ENCODE measurements at places on chromosomes 3 and 15.

GRCh38 chr15:98599909-98600691, 48.2 kb upstream of the IGF1R start:
- DNase-seq: peak; percentile 16

DNA sequence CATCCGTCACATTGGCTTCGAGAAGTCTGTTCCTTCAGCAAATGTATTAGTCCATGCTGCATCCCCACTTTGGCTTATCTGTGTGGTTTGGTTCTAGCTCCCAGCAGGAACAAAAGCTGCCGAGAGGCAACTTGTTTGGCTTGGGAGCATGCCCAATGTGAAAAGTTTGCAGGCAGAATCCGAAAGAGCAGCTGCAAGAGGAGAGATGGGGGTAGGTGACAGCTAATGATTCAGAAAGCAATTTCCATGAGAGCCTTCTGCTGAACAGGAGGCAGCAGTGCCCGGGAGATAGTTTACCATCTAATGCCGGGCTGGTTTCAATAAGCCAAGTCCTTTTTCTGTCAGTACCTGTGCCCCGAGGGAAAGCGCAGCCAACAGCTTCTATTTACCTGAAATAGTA, 60.2 kb downstream of the GRM7 start:
- DNase-seq: no peak

- no peak for DNase-seq
Measured at GRCh38 chr3:19934098-19934566, at the start of gene EFHB. EFHB (minus strand) TSS chr3:19934217; CDS start chr3:19934018, 199 bp downstream.

GRCh38 chr3:62601238-62602070, 228.1 kb upstream of the FEZF2 start:
- no peak for DNase-seq

- no peak for DNase-seq
Measured at GRCh38 chr3:183410280-183410679, 18.1 kb downstream of the MCF2L2 start.

DNA sequence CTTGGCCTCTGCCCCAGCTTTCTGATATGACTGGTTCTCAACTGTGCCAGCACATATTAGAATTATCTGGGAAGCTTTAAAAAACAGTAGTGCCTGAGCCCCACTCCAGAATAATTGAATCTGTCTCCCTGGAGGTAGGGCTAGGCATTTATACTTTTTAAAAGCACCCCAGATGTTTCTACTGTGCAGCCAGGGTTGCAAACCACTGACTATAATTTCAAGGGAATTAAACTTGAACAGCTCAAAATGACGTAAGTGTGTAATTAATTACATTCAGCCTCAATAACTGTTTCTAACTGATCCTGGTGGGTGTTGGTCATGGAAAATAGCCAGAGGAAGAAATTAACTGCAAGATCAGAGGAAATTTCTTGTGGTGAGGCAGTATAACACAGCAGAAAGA, 4.4 kb upstream of the IRAK2 start:
- DNase-seq: no peak

DNA sequence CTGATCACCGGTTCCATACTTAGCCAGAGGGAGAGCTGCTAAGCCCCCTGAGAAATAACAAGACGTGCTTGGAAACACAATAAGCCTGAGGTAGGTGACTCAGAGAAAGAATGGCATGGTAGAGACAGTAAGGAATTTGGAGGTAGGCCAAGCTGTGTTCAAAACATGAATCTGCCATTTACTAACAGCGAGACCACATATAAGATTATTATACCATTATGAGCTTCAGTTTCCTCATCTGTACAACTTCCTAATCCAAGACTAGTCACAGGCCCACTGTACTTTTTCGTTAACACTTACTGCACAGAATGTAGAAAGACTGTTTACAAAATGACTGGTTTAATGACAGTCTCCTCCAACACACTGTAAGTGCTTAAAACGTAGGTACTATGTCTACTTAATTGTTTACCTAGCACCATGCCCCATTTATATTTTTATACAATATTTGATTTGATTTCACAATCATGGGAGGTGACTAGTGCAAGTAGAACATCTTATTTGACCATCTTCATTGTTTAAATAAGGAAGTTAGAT, 25.7 kb downstream of the ATOSA start:
- no peak for DNase-seq

DNA sequence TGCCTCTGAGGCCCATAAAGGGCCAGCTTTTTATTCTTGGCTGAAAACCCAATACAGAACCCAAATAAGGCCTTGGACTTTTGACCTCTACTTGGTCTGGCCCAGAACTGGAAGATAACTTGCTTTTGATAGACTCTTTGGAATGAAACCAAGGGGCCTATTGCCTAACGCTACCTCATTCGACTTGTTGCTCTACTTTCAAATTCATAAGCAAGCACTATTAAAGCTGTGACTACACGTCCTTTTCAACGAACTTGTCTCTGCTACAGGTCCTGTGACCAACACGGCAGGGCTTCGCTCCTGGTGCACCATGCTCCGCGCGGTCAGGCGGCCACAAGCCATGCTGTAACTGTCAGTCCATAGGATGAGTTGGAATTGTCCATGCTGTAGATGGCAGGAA, 385.4 kb downstream of the MFSD1 start:
- DNase-seq: no peak

- no peak for DNase-seq
Measured at GRCh38 chr3:119529883-119530282, 29.5 kb downstream of the CD80 start.

GRCh38 chr15:69497667-69498066, 45.0 kb downstream of the RPLP1 start:
- no peak for DNase-seq

DNA sequence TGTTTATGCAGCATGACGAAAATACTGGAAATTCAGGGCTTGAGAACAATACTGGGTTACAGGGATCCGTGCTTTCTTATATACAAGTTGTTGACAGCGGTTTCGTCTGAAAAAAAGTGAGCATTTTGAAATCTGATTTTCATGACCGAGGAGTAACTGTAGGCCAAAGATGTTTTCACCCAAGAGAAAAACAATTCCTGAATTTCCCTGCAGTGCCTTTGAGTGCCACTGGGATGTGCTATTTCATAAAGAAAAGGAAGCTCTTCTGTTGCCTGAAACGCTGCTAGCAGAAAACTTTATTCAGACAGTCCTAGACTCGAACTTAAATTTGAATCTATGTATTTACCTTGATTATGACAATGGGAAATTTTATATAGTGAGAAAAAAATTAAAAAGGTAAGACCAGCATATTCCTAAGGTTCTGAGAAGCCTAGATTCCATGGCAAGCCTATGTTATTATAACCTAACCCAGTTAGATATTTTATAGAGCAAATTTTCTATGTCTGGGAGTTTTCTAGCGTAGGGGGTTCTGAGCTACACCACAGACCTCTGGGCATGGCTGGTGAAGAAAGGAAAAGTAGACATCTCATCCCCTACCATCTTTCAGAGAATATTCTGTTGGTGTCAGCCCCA, 30.2 kb downstream of the KCNAB1 start:
- DNase-seq: peak; percentile 63

GRCh38 chr3:195032106-195032759, 238.7 kb downstream of the XXYLT1 start:
- no peak for DNase-seq

GRCh38 chr3:124634210-124635168, 95.8 kb upstream of the UMPS start:
- DNase-seq: no peak

GRCh38 chr3:183428447-183429211, at the start of gene MCF2L2:
MCF2L2 (minus strand) TSS chr3:183428619; CDS start chr3:183427977, 642 bp downstream.
- peak; percentile 79 for DNase-seq

- DNase-seq: no peak
Measured at GRCh38 chr3:30933478-30934207, 39.2 kb upstream of the GADL1 start.

DNA sequence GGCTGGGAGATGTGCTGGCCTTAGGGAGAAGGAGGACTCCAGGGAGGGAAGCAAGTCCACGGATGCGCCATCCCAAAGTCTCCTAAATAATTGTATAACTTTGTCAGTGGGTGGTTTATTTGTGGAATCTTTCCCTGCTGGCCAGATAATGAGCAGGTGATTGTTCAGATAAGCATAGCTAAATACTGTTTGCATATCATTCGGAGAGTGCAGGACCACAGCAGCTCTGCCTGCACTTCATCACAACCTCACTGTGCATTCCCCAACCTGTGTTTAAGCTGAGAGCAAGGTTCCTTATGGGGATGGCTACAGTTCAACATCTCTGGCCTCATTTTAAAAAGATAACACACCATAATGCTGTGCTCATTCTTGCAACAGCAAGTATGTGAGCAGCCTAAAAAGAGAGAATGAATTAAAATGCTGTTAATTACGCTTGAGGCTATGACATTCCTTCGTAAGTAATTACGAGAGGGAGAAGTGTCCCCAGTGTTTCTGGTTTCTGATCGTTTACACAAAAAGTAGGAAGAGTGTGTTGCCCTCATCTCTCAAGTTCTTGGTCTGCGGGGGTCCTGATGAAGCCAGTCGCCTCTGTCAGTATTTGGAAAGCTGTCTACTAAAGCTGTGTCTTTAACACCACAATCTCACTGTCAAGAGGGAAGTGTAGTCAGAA, 272.0 kb upstream of the RORA start:
- DNase-seq: no peak

DNA sequence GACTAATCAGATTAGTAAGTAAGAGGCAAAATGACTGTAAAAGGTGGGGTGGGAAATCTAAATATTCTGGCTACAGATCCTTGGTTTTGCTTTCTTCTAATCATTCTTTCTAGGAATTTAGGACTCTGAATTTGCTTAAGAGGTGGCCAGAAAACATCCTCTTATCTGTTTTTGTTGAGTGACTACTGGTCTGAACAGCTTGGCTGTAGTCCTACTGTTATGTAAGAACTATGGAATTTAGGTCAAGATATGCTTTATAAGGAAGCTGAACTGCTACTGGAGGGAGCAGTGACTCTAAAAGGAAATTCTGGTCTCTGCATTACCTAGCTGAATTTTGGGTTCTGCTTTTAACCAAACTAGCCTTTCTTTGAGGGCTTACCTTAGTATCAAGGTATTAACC, 33.5 kb upstream of the CSPG5 start:
- no peak for DNase-seq

GRCh38 chr15:25862472-25863110, 536 bp downstream of the ATP10A start:
- DNase-seq: peak; percentile 65

- DNase-seq: no peak
Measured at GRCh38 chr3:84039099-84039498, 919.7 kb upstream of the CADM2 start.

DNA sequence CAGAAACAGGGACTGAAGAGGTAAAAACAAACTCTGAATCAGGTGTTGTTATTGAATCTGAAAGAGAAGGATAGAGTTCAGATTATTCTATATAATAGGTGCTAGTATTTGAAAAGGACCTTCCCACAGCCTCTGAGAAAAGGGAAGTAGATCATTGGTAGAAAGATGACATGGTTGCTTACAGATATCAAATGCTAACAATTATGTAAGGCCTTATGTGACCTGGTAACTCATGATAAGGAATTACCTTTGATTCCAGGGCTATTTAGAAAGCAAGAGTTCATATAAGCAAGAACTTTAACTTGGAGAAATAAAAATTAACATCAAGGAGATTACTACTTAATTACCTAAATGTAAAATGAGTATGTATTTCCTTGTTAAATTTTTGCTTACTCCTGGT, 7.6 kb downstream of the SLC27A2 start:
- DNase-seq: no peak

- DNase-seq: no peak
Measured at GRCh38 chr3:66762916-66763693, 235.0 kb upstream of the KBTBD8 start.

DNA sequence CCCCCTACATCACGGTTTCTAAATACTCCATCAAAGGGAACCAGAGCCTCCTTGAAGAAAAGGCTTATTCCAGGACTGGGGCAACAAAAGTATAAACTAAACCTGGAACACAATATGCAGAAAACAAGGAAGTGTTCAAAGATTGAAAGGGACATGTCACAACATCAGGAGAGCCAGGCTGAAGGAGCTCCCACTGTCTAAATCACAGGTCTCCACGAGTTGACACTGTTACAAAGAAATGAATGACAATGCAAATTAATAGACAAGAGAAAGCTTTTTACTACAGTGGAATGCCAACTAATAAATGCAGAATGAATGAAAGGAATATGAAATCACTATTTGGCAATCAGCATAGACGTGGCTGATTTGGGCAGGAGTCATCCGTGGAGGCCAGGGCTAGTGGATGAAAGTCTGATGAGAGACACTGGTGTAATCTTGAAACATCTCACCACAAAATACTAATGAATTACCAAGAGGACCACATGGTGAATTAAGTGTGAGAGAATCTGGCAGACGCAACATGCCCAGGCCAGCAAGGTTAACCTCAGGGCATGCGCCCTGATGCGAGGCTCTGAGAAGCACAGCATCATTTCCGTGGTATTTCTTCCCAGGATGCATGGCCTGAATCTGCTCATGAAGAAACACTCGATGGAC, 123.8 kb upstream of the TJP1 start:
- DNase-seq: no peak

DNA sequence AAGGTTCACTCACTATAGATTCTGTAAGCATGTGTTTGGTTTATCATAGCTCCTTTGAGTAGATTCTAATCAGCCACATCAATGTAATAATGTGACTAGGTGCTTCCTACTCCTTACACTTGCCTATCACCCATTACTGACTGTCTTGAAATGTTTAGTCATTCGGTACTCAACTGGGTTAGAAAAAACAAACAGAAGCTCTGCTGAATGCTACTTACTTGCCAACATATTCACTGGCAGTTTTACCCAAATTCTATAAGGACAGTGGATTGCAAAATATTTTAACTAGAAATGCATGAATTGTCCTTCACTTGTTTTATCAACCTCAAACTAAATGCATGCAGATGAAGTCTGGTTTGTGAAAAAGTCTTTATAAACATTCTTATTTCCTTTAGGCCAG, 352.1 kb upstream of the ALCAM start:
- DNase-seq: no peak

DNA sequence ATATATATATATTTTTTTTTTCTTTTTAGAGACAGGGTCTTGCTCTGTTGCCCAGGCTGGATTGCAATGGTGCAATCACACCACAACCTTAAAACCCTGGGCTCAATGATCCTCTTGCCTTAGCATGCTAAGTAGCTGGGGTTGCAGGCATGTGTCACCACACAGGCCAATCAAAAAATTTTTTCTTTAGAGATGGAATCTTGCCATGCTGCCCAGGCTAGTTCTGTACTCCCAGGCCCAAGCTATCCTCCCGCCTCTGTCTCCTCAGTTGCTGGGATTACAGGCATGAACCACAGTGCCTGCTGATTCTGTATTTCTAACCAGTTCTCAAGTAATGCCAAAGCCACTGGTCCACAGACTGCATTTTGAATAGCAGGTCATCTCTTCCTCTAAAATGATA, 291.3 kb upstream of the ZPLD1 start:
- DNase-seq: no peak

DNA sequence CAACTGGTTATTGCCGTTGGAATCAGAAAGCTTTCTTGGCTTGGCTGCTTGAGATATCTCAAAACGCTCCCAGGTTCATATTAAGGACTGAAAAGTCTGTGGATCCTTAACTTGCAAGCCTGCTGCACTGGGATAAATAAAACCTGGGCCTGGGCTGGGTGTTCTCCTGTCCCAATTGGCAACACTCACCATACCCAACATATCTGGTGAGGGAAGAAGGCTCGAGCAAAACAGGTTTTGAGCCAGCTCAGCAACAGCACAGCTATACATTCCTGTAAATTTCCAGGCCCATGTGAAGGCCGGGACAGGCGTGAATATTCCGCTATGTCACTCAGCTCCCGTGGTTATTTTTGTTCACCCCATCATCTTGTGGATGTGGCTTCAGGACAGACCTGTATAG, 169.0 kb upstream of the BCL6 start:
- no peak for DNase-seq

GRCh38 chr3:15427182-15427880, at the start of the genes EAF1 and METTL6:
EAF1 (plus strand) TSS chr3:15427598; CDS start chr3:15427780, 182 bp downstream.
METTL6 (minus strand) TSS chr3:15427544; CDS start chr3:15426511, 1,033 bp downstream.
- peak; percentile 85 for DNase-seq

- no peak for DNase-seq
Measured at GRCh38 chr3:34568766-34569165, 770.3 kb downstream of the PDCD6IP start.
